ENCODE measurements at places on chromosomes 16 and 17. TPM values are rescaled to one million over a fixed set of nuclear protein-coding genes. Genes with fewer than 3 reads are reported as not detected.
A peak's percentile ranks its signal among the peaks of the same experiment; 100 is the strongest.

DNA sequence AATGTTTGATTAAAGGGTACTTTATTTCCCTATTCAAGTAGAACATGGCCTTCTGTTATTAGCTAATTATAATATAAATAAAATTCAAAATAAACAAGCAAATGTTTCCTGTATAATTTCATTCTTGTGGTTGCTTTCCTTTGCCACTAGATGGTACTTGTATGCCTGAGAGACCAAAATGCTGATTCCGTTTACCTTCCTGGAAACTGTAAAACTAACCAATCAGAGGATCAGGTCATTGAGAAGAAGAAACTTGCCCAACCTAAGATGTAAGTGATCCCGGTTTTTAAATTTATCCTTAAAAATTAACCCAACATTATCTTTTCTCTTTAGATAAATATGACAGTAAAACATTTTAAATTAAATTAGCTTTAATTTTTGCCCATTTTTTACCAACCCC is 8.1 kb upstream of the ABCA5 start:
- no peak for DNase-seq

The GUCY2D gene
- total RNA-seq, result 1.6 TPM

The C17orf113 gene
- total RNA-seq, result 2.9 TPM

The GINS2 gene
- total RNA-seq, result 16.8 TPM

- DNase-seq, result no peak
These were observed 159.0 kb downstream of the RAB11FIP4 start for GRCh38 chr17:31550389-31551056.

DNA sequence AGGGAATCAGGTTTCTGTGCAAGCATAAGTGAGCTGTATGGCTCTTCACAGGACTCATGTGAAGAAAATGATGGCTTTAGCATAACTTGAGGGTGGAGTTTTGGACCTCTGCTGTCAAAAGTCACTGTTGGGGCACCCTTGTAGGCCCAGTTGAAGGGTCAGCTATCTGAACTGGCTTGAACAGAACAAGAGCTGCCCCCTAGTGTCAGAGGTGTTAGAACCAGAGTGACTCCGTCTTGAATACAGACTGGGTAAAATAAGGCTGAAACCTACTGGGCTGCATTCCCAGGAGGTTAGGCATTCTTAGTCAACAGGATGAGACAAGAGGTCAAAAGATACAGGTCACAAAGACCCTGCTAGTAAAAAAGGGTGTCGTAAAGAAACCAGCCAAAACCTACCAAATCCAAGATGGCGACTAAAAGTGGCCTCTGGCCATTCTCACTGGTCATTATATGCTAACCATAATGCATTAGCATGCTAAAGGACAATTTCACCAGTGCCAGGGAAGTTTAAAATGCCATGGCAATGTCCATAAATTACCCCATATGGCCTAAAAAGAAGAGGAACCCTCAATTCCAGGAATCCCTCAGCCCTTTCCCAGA is 484.0 kb upstream of the ERCC4 start:
- peak; percentile 62 for DNase-seq

The MMP28 gene
- not detected for total RNA-seq

GRCh38 chr16:17331071-17331607 is 139.6 kb downstream of the XYLT1 start:
- DNase-seq, result no peak

- no peak for DNase-seq
These were observed 84.9 kb downstream of the AMFR start for GRCh38 chr16:56340416-56340815.

- peak; percentile 83 for DNase-seq
These were observed 11.1 kb downstream of the PLLP start for GRCh38 chr16:57273359-57273758.

DNA sequence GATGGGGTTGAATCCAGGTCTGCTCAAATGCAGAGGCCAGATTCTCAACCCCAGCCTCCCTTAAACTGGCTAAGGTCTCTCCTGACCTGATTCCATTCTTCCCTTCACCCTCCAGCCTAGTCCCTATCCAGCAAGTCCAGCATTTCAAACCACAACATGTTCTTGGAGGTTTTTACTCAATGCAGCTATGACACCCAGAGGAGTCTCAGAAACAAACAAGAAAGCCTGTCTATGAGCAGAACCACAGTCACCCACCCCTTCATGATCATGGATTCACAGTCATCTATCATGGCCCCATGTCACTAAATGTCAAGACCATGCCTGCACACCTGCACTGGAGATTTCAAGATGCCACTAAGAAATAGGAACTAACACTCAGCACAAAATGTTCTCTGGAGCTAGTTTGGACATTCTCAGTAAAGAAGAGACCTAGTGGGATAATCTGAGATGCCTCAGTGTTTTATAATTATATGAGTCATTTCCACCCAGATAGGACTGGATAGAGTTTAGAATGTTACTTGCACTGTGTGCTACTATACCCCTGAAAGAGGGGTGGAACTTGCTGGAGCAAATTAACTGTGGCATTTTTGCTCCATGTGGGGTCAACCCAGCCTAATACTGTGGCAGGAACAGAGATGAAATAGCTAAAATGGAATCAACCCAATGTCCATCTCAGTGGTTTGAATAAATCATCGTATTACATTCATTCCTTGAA is 9.5 kb upstream of the METTL22 start:
- no peak for DNase-seq

DNA sequence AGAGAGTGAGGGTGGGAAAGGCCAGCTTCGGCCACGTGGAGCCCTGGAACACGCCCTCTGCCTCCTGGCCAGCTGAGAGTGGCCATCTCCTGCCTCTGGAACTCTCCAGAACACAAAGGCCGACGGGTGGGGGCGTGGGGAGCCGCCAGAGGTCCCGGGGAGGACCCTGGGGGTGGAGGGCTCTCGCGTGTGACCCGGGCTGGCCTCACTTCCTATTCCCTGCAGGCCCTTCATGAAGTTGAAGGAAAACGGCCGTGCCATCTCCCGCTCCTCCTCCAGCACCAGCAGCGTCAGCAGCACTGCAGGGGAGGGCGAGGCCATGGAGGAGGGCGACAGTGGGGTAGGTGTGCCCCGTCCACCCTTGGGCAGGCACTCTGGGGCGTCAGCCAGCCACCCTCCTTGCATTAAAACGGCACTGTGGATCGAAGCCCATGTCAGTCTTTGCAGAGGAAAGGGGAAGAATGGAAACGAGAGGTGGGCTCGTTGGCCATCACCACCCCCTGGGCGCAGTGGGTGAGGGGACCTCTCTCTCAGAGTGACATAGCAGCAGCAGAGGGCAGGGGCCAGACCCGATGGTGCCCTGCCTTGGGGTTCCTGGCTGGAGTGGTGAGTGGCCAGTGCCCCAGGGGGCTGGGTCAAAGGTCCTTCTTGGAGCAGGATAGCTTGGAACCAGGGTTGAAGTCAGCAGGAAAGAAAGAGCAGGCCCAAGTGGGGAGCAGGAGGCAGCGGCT is 37.1 kb downstream of the OR1D5 start:
- peak; percentile 55 for DNase-seq

The ST6GALNAC2 gene
- total RNA-seq, result 26.9 TPM

- DNase-seq, result peak; percentile 61
These were observed 30.6 kb upstream of the TNRC6C start for GRCh38 chr17:77927777-77928518.

DNA sequence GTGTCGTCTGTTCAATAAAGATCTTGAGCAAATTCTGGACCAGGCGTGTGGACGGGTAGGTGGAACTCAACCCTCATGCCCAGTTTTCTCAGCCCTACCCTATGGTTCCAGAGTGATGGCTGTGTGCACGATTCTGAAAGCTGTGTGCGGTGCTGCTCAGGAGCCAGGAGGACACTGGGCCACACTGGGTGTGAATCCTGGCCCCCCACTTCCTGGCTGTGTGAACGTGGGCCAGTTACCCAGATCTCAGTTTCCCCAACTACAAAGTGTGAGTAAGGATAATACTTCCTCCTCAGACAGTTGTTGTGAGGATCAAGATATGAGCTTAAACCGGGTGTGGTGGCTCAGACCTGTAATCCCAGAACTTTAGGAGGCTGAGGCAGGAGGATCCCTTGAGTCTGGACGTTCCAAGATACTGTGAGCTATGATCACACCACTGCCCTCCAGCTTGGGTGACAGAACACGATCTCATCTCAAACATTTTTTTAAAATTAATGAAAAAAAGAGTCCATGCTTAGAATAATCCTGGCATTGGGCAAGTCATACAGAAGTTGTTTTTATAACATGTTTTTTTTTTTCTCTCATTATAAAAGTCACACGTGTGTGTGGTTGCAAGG is 14.7 kb upstream of the MPRIP start:
- DNase-seq, result no peak

DNA sequence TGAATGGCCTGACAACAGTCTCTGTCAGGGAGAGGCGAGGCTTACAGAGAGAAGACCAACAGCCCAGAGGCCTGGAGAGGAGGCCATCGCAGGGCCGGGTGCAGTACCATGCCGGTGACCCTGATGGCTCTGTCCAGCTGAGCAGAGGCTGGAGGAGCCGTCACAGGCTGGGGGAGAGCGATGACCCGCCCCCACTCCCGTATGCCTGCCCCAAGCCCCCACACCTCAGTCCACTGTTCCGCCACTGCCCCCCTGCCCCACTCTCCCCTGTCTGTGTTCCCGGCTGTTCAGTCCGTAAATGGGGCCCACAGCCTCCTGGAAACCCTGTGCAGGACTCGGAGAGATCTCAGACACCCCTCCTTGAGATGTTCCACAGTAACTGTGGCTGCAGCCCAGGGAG is 12.8 kb upstream of the FAM83G start:
- no peak for DNase-seq

DNA sequence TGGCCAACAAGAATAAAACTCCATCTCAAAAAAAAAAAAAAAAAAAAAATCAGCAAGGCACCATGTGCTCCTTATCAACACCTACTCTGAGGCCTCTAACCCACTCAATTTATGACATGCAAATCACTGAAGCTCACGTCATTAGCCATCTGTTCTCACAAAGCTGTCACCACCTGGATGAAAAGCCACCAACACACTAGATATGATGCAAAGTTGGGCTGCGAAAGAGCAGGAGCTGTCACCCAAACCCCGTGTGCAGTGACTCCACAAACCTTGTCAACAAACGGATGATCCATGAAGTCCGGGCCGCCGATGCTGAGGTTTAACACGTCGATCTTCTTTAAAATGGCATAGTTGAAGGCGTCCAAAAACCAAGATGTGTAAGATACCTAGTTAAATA is 25.3 kb downstream of the MBTPS1 start:
- DNase-seq, result no peak

DNA sequence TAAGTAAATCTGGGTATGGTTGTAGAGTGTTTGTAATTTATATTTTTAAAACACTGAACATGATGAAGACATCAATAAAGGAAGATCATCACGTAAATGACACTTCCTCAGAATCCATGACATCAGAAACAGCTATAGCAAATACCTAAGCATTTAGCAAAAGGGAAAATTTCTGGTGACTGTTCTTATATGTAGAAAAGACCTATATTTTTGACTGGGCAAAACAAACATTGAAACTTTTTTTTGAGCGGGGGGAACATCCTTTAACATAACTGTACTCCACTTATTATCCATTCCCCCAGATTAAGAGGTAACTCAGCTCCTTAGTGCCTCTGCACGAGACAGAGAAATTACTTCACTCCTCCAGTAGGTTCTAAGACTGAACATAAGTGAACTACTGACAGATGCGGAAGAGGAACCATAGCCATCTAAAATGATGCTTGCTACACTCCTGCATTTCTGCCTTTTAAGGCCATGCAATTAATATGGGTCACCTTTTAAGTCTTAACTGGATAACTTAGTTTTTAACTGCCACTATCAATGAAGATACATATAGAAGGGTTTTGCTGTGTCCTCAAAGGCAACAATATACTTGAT is 9.4 kb downstream of the CRYBA1 start:
- DNase-seq, result no peak

DNA sequence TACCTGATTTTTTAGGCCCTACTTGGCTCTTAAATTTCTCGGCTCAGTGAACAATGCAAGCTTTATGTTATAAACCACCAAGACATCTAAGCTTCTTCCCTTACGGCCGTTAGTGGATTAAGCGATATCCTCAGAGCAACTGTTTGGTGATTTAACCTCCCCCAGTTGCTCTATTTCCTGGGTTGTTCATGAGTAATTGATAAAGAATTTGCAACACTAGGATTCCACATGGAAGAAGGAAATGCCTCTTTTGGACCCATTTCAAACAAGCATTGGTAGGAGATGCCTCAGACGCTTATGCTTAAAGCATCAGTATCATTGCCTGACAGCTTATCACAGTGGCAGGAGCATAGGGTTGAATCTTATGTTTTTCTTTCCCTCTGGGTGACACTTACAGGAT is 65.3 kb downstream of the RBFOX1 start:
- DNase-seq, result no peak

GRCh38 chr17:77827511-77827910 is 131.0 kb upstream of the TNRC6C start:
- no peak for DNase-seq

GRCh38 chr17:39027455-39028035 is 60.3 kb upstream of the FBXO47 start:
- no peak for DNase-seq

- no peak for DNase-seq
These were observed 17.3 kb downstream of the MRPS23 start for GRCh38 chr17:57832314-57833178.

- peak; percentile 72 for DNase-seq
These were observed 24.1 kb downstream of the ALOX15B start for GRCh38 chr17:8062807-8063483.

- no peak for DNase-seq
These were observed 168.5 kb downstream of the UTP18 start for GRCh38 chr17:51428668-51429495.

The PERCC1 gene
- total RNA-seq, result 1.1 TPM

- peak; percentile 70 for DNase-seq
These were observed 9.3 kb upstream of the ASIC2 start for GRCh38 chr17:33302394-33302793.

The GLTPD2 gene
- 0.88 TPM for total RNA-seq

GRCh38 chr17:82287868-82288801 is 14.6 kb upstream of the CSNK1D start:
- no peak for DNase-seq

DNA sequence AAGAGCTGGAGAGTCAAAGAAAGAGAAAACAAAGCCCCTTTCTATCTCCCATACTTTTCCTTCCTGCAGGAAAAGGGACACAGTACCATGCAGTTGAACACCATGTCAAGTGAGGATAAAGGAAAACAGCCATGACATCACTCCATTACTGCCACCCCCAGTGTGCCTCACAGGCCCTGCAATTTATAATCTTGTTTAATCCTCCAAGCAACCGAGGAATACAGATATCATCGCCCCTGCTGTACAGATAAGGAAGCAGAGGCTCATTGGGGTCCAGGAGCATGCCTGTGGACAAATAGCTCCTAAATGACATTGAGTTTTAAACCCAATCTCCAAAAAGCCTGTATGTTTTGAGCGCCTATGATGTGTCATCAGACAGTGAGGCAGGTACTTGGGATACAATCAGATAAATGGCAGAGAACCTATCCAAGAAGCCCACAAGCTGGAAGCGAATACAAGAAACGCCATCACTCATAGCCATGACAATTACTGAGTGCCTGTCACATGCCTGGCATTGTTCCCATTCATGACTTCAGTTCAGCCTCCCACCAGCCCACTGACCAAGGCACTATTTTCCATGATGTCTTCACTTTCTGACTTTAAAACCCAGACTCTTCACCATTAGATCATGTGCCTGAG is 45.5 kb downstream of the CPPED1 start:
- no peak for DNase-seq

GRCh38 chr16:31253642-31254045 is 6.1 kb upstream of the ITGAM start:
- no peak for DNase-seq

All from endodermal cell (in vitro differentiated cells).